A549 treated with DMSO at 1 μM for 4 hours (cell line): ENCODE measurements at places on chromosomes 2 and 18. TPM values are rescaled to one million over a fixed set of nuclear protein-coding genes. Genes with fewer than 3 reads are reported as not detected.

TFPI gene
- 41.4 to 72.0 TPM (median 62.0 TPM) in 5 replicates for total RNA-seq

MYL1 gene
- total RNA-seq: not detected in 5 replicates

RAX gene
- not detected in 5 replicates for total RNA-seq

PID1 gene
- total RNA-seq: 2.7 to 3.5 TPM (median 2.9 TPM) in 5 replicates

CPSF3 gene
- total RNA-seq: 49.7 to 58.1 TPM (median 57.0 TPM) in 5 replicates

KATNAL2 gene
- 0.75 to 2.6 TPM (median 1.8 TPM) in 5 replicates for total RNA-seq
